ENCODE measurements at places on chromosomes 2 and 18. TPM values are rescaled to one million over a fixed set of nuclear protein-coding genes. Genes with fewer than 3 reads are reported as not detected.

The CCDC74B gene
- total RNA-seq: 6.8 TPM

The ACAA2 gene
- 40.2 TPM for total RNA-seq

The COL5A2 gene
- total RNA-seq: 403 TPM

The ARHGEF4 gene
- total RNA-seq: 1.3 TPM

The PRPF40A gene
- 99.2 TPM for total RNA-seq

The GPR39 gene
- total RNA-seq: 7.5 TPM

The NT5C1B gene
- not detected for total RNA-seq

The SERPINB10 gene
- 0.13 TPM for total RNA-seq

The AKAIN1 gene
- total RNA-seq: not detected

The NT5DC4 gene
- total RNA-seq: not detected
